ENCODE measurements at places on chromosomes 2 and 18.

DNA sequence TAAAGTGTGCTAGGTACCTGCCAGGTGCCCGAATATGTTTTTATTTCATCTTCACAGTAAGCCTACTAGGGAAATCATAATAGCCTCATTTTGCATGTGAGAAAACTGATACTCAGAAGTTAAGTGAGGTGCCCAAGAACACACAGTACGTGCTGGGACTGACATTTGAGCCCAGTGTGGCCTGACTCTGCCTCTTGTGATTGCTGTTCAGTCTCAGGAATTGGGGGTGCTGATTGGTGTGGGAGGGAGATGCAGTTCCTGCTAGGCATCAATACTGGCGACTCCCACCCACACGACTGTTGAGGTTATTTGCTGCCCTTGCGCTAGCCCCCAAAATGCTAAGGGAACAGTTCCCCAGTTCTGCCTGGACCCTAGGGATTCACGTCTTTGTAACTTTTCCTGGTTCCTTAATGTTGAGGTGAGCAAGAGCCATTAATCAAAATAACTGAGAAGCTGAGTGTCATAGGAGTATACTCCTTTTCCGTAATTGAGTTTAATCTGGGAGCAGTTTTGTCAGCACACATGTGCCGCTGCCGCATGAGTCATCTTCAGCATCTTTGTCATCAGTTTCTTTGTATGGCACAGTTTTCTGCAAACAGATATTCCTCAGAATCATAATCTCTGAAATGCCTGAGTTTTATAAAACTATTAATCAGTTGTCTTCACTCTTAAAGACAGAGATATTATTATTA lies 120.7 kb downstream of the NCK2 start:
- no peak for DNase-seq

DNA sequence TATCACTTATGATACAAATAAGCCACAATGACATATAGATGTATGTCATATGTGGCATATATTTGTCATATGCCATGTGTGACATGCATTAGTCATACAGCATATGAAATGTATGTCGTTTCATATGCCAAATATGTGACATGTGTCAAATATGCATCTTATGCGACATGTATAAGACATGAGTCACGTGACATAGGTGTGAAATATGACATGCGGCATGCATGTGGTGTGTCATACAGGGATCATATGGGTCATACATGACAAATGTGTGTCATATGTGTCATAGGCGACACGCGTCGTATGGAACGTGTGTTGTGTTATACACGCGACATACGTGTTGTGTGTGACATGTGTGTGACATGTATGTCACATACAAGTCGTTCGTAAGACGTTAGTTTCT lies 2154.0 kb upstream of the PIK3C3 start:
- no peak for DNase-seq

DNA sequence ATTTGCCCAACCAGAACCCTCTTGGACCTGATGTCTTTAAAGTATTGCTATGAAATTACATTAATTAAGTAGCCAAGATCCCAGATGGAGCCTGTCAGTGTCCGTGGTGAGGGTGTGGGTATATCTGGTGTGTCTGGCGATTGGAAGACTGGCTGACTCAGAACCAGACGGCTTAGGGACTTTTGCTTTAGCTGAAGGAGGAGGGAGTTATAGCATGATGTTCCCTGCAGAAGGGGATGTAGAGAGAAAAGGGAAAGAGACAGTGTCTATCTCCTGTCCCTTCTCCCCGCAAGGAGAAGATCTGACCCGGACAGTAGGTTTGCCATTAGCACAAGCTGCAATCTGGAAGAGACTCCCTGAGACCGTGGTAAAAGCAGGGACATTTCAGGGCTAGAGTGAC lies 60.6 kb downstream of the POU3F3 start:
- no peak for DNase-seq

- no peak for DNase-seq
Measured at GRCh38 chr2:176665086-176665485, 395.8 kb downstream of the MTX2 start.

- no peak for DNase-seq
Measured at GRCh38 chr2:68643011-68643873, at the start of gene PROKR1. PROKR1 (plus strand) TSS chr2:68643579; CDS start chr2:68645822, 2,243 bp downstream.

GRCh38 chr2:179521944-179522343 lies 257.3 kb upstream of the SESTD1 start:
- no peak for DNase-seq

- no peak for DNase-seq
Measured at GRCh38 chr2:28225473-28226080, 167.1 kb upstream of the FOSL2 start.

GRCh38 chr2:8115966-8116365 lies 565.9 kb upstream of the ID2 start:
- no peak for DNase-seq

- no peak for DNase-seq
Measured at GRCh38 chr2:142872882-142873724, 4.4 kb upstream of the KYNU start.

DNA sequence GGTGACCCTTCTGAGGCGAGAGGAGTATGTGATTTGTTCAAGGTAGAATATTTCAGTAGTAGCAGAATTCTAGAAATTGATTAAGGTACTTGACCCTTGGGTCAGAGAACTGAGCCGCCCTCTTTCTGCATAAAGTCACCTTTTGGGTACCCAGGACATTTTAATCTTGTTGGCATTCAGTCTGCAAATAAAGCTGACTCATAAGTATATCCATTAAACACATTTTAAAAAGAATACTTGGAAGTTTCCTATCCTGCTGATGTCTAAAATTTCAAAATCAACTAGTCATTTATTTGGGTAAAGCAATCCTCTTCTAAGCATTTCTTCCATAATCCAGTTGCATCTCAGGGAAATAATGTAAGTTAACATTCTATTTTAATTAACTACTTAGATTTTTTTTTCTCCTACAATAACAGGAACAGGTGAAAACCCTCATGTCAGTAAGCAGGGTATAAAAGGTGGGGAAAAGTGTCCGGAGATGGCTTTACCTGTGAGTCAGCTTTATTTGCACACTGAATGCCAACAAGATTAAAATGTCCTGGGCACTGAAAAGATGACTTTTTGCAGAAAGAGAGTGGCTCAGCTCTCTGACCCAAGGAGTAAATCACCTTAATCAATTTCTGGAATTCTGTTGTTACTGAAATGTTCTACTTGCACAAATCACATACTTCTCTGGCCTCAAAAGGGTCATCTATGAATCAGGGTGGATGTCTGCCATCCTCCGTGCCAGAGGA lies 78.7 kb upstream of the ITGA6 start:
- no peak for DNase-seq

GRCh38 chr2:206940546-206940945 lies 1.2 kb downstream of the CPO start:
- DNase-seq, result no peak

DNA sequence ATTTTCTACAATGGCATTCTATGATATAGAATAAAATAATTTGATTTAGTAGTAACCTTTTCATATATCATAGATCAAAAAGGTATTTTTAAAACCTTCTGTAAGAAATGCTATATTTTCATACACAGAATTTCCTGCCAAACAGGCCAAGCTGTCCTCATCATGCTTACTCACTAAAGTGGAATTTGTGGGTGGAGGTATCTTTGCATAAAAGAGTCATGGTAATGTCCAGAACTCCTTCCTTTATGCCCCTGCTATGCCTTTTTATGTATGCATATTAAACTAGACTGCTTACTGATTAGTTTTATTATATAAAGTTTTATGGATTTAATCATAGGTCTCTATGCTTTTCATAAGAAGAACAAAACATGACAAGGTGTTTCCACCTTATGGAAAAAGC lies 27.5 kb upstream of the MARCHF7 start:
- no peak for DNase-seq

DNA sequence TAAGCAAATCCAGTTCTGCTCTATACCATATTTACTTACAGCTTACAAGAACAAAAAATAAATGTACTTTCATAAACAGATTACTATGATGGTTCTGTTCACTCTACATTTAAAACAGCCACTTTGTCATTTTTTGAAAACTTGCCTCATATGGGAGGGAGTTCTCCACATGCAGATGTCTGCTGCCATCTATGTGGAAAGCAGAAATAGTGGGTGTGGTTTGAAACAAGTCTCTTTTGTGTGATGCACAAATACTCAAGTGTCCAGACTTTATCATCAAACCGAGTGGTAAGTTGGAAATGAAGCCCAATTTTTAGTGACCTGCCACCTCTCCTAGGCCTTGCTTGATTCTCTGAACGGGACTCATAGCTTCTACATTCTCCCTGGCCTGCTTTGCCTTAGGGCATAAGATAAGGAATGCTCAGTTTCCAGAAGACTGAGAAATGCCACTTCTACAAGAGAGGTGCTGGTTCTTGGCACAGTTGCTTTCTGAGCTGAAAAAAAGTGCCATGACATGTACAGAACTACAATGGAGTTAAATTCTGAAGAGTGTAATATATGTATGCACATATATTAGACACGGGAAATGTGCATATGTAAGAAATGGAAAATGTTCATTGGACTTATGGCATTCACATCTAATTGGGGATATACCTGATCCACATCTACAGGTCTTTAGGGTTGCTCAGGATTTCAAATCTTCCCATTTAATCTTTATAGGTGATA lies 221.0 kb downstream of the SLC8A1 start:
- no peak for DNase-seq

- DNase-seq, result no peak
Measured at GRCh38 chr2:216683846-216684245, 11.5 kb downstream of the IGFBP5 start.

- DNase-seq, result no peak
Measured at GRCh38 chr2:9650119-9650821, 19.5 kb upstream of the YWHAQ start.

GRCh38 chr2:137870682-137871081 lies 93.6 kb upstream of the HNMT start:
- DNase-seq, result no peak

- DNase-seq, result no peak
Measured at GRCh38 chr18:57845605-57846074, 42.5 kb upstream of the ATP8B1 start.

DNA sequence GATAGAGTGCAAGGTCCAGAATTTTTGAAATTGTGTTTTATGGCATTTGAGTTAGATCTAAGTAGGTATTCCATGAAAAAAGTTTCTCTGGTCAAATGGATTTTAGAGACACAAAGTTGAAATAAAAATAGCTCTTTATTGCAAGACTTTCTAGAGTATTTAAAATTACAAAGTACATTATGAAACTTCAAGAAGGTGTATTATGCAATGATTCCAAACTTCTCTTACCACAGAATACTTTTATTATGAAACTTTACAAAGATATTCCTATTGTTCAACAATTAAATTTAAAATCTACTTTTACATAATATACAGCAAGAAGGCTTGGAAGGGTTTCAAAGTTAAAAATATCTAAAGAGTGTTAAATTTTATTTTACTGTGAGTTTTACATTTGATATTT lies 65.9 kb downstream of the CALCRL start:
- no peak for DNase-seq

DNA sequence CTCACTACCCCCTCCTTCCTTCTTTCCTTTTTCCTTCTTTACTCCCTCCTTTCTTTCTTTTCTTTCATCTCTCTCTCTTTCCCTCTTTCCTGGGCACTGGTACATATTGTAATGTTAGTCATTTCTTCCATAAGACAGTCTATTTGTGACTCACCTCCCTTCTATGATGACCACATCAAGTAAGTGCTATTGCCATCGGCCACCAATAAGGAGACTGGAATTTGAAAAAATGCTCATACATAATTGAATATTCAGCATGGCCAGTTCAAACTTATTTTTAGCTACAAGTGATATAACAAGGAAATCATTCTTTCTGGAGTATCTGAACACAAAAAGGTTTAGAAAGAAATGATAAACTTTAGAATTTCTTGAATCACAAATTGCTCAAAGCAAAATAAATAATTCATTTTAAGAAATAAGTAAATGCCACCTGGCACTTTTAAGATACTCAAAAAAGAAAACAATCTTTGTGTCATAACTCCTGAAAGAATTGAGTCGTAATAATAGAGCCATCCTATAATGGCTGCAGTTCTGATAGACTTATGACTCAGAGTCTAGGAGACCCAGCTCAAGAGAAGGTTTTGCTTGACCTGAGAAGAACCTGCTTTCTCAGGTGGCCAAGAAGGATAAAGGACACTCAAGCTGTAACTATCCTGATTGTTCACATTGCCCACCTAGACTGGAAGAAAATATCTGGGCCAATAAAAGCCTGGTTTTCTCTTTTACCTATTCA lies 51.6 kb upstream of the CCBE1 start:
- no peak for DNase-seq

GRCh38 chr2:275466-275865 lies 10.7 kb downstream of the ACP1 start:
- DNase-seq, result no peak

DNA sequence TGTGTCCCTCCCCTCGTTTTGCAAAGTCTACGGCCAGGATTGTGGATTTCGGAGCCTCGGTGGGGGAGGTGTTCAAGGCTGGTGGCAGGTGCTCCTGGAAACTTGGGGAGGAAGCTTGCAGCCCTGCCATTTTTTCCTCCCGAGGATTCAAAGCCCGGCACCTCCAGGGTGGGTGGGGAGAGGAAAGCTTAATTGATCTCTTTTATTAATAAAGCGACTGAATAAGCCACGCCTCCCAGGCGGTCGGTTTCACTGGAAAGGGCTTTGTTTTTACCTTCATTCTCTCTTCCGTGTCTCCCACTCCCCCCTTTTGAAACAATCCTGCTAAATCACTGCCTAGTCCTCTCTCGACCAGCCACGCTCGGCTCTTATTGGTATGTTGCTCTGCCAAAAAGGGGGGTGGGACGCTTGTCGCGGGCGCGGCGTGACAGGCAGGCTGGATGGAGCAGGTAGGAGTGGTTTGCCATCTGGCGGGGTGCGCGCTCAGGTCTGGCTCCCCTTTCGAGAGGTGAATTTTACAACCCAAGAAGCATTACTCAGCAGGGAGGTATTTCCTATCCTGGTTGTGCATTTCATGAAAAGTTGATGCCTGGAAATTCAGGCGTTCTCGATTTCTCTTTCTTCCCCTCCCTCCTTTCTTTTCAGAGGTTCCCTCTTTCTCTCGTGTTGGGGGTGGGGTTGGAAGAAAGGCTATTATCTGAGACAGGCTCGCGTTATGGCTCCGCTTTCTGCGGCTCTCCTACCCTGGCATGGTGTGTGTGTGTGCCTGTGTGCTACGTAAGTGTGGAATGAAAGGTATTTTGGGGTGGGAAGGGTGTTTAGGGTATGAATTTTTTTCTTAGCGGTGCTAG lies 1.4 kb downstream of the NEDD4L start:
- no peak for DNase-seq

GRCh38 chr2:240746671-240747070 lies 55.0 kb downstream of the AQP12A start:
- no peak for DNase-seq

DNA sequence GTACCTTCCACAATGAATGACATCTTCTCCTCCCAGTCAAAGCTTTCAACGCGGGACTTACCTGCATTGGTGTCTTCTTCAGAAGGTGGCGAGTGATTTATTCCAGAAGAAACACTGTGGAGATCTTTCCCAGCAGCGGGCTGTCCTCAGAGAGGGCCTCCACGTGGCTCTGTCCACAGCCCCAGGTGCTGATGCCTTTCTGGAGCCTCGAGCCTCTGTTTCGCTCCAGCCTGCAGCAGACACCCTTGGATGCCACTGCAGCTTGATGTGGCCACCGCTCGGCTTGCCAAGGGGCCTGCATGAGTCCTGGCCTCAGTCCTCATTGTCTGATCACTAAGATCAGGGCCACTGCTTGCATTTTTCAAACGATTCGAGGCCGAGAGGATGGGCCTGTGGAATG lies 46.6 kb upstream of the GALR1 start:
- no peak for DNase-seq

GRCh38 chr2:95389245-95390119 lies 13.0 kb upstream of the FAHD2A start:
- no peak for DNase-seq
